ENCODE measurements at places on chromosomes 12 and 14.

DNA sequence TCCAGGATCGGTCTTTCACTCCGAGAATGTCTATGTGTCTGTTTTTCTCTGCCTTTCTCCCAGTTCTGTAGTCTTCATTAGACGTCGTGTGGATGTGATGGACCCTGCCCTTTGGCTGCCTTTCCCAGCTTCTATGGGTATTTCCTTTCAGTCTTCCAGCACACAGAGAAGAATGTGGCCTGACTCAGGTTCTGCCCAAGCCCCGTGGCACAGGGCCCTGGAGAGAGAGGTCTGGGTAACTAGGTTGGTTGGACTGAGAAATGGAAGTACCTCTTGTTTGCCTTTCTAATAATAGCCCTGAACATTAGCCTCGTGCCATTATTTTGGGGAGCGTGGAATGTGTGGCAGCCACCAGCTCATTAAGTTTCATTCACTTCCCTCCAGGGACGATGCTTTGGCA is 3.8 kb downstream of the FOXJ2 start:
- no peak for DNase-seq

DNA sequence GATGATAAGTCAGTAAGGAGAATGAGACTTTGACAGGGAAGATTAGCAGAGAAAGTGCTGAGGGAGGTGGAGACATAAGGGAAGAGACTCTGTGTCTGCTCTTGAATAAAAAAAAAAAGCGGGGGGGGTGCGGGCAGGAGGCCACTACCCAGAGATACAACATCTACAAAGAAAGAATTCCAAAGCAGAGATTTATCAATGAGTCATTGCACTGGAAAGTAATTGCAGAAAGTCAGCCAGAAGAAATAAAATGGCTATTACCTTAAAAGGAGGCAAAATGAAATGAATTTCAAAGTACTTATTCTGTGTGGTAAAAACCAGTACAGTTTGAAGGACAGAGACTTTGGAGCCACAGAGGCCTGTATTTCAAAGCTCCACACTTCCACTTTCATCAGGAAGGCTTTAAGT is 267.1 kb upstream of the PRKD1 start:
- peak; percentile 56 for DNase-seq

DNA sequence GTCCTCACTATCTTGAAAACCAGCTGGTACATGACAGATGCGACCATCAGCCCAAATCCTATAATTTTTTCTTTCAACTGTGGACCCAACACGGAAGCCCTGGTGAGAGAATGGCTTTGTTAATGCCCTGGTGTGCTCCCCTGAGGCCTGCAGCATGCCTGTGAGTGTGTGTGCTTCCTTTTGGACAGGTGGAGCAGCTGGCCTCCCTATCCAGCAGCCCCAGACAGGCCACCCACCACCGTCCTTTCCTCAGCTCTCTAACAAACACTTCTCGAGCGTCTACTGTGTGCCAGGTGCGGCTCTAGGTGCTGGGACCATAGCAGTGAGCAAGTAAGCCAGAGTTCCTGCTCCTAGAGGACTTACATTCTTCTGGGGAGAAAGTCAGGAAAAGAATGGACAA is 78.9 kb upstream of the GZMB start:
- DNase-seq = no peak

- DNase-seq = no peak
These were observed 4.4 kb upstream of the FOS start for GRCh38 chr14:75274050-75274898.

- DNase-seq = no peak
These were observed 653.5 kb downstream of the FSCB start for GRCh38 chr14:43853541-43853940.

DNA sequence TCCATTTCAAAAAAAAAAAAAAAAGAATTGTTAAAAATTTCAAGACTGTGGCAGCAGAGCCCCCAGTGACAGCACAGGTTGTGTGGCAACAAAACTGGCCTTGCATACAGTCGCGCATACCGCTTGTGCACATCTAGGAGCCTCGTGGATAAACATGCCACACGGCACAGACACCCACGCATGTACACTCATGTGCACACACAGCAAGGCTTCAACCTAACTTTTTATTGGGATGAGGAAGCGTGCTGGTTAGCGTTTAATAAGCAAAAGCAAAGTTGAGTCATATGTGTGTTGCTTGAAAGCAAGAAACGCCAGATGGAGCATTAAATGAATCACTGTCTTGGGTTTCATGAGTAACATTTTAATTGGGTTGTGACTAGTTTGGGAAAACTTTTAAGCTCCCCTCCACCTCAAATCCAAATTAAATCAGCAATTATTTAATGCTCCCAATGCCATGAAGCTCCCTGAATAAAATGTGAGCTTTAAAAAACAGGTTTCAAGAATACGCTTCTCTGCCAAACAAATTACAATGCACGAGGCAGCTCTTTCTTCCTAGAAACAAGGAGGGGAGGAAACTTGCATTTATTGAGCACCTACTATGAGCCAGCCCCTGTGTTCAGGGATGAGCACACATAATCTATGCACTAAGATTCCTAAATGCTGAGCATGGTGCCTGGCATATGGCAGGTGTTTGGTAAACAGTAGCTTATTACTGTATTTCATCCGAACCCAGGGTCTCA is 35.7 kb upstream of the EML1 start:
- no peak for DNase-seq

DNA sequence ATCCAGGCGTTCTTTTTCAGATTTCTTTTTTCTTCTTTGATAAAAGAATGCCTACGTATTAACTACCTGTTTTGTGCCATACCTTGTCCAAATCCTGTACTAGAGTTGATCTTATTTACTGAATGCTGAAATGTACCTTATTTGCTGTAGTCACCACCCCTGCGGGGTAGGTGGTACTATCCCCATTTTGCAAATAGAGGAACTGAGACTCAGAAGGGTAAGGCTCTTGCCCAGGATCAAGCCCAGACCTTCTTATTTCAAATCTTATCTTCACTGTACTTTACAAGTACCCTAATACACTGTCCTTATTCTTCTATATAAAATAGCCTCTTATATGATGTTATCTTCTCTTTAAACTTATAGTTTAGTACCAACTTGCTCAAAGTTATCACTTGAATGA is 206.5 kb downstream of the SLC41A2 start:
- no peak for DNase-seq

DNA sequence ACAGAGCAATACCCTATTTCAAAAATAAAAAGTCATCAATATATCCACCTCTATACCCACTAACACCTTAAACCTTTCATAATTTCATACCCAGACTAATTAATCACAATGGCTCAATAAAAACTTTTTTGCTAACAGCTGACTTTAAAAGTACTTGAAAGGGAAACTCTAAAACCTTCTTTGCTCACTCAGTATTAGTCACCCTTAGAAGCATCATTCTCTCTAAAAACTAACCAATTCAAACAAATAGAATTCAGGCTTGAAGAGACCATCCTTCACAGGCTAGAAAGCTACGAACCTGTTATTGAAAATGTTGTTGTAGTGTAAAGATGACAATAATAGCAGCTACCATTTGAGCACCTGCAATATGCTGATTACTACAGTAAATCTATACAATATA is 37.2 kb downstream of the HECTD1 start:
- DNase-seq = no peak

Measured in AML-193 (cell line).